ENCODE measurements at places on chromosomes 4 and X.

DNA sequence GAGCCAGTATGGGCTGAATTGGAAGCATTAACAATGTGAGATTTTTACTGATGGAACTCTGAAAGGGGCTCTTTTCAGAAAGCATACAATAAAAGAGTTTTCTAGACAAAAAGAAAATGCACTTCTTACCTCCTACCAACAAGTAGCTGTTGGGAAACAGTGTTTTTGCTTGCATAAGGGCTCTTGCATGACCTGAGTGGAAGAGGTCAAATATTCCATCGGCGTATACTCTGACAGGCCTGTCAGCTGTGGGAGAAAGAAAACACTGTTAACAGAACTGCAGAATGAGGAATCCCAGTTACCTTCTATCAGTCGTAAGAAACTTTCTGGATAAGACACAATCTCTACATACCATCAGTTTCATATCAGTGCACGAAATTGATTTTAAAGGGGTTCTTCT lies 39.5 kb downstream of the PCYT1B start:
- DNase-seq = no peak

GRCh38 chr4:19429684-19430083 lies 822.0 kb upstream of the SLIT2 start:
- DNase-seq = peak; percentile 69

DNA sequence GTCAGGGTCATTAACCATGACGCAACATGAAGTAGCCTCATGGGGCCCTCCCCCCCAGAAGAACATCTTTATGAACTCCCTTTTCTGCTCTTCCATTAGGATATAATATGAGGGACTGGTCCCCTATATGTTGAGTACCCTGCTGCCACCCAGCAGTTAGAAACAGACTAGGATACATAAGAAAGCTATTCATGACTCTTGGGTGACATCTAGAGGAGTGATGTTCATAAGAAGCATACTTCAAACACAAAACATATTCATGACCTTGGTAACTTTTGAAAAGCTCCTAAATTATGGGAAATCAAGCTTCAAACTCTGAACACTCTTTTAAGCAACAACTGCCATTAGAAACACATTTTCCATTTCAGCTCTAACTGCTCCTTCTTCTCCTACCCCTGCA lies 155.2 kb upstream of the SPIN4 start:
- DNase-seq = no peak

- no peak for DNase-seq
These were observed 82.2 kb downstream of the FNIP2 start for GRCh38 chr4:158850800-158851644.

DNA sequence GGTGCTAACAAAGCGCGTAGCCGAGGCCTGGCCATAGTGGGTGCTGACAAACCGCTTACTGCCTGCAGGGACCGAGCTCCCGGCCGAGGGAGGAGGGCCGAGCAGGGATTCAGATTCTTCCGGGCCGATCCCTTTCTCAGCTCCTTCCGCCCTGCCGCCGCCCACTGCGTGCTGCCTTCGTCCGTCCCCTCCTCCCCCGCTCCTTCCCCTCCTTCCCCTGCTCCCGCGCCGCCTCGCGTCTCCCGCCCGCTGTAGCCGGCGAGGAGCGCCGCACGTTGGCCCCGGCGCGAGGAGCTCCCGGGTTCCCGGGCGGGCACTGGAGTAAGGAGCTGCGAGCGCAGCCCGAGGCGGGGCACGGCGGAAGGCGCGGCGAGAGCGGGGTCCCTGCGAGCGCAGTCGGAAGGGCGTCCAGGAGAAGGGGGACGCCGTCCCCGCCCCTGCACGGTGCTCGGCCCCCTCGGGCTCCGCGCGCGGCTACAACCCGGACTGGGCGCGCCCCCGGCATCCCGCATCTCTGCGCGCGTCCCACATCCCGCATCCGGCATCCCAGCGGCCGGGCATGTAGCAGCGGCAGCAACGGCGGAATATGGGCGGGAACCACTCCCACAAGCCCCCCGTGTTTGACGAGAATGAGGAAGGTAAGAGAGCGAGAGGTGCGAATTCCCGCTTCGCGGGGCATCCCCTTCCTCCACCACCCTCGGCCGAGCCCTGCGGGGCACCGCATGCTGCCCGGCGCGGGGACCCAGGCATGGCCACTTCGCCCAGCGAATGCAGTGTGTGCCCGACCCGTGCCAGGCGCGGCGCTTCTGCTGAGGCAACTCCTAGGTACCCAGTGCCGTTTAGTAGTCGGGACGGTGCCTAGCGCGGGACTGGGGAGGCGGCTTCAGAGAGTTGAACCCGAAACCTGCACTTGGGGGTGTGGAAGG lies at the start of gene STK32B:
Gene STK32B (plus strand): TSS at position 203 of the 926 bp plus-strand sequence.
- DNase-seq = peak; percentile 85

GRCh38 chr4:19544446-19545125 lies 707.1 kb upstream of the SLIT2 start:
- no peak for DNase-seq

DNA sequence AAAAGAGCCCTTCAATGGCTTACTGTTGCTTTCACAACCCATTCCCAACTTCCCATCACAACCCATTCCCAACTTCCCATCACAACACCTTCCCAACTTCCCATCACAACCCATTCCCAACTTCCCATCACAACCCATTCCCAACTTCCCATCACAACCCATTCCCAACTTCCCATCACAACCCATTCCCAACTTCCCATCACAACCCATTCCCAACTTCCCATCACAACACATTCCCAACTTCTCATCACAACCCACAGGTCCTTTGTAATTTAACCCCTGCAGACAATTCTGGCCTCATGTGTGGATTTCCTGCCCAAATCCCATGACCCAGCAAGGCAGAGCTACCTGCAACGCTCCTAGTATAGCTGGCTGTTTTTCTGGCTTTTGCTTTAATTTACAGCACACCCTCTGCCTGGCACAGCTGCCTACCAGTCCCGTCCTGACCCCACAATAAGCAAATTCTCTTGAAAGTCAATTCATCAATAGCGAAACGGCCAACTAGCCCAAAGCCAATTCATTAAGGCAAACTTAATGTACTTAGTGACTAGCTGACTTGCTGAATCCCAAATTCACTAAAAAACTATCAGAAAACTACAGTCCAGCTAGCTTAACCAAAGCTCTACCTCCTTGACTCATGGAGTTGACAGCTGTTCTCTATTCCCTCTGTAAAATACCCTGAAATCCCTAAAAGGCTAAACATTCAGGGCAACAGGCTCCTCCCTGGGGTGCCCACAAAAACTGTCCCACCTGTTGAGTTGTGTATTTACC lies 75.6 kb downstream of the AFAP1 start:
- DNase-seq = peak; percentile 70

GRCh38 chr4:77434299-77435092 lies 171.1 kb upstream of the CXCL13 start:
- DNase-seq = no peak

Measured in islet precursor cell (in vitro differentiated cells).